ENCODE measurements at places on chromosomes 12 and 14. TPM values are rescaled to one million over a fixed set of nuclear protein-coding genes. Genes with fewer than 3 reads are reported as not detected.
A peak's percentile ranks its signal among the peaks of the same experiment; 100 is the strongest.

Gene P2RX7
- 1.7 TPM for total RNA-seq

Gene C12orf56
- 0.74 TPM for total RNA-seq

Gene LARP4
- total RNA-seq, result 53.3 TPM

Gene OTOGL
- total RNA-seq, result 0.08 TPM

Gene LMNTD1
- not detected for total RNA-seq

DNA sequence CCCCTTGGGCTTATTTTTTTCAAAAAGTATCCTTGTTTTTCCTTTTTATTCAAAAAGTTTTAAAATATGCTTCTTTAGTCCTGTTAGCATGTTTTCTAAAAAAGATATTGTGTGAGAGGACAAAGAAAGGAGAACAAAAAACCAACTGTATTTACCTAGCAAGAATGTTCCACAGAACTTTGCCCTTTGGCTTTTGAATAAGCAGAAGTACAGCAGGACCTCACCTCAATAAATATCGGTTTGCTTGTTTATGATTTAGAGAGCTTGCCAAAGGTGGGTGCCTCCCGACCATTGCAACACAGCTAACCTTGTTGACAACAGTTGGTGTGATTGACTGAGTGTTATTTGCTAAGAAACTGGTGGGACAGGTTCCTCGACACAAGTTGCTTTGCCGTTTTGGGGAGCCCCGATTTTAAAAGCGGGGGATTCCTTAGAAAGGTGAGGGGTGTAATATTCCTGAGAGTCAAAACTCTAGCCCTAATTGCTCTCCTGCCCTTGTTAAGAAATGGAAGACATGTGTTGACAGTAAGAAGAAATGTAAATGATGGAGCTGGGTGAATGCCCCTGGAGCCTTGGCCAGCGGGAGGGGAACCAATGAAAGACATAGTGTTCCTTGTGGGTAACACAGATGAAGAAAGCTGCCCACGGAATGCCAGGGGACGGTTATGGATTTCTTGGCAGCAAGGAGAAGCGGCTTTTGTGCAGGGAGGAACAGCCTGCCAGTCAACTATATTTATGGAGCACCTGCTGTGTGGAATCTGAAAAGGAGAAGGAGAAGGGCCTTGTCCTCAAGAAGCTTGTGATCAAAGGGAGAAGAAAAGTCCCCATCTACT, 13.7 kb downstream of the MYBPC1 start:
- H3K36me3 ChIP-seq, result no peaks in the 10 kb centered on the region
- peak overlapping the region; percentile 86 for H3K27ac ChIP-seq
- peaks cover 4% of the 10 kb centered on the region for H3K4me1 ChIP-seq
- no peaks in the 10 kb centered on the region for H3K27me3 ChIP-seq
- peak; percentile 81 for DNase-seq

DNA sequence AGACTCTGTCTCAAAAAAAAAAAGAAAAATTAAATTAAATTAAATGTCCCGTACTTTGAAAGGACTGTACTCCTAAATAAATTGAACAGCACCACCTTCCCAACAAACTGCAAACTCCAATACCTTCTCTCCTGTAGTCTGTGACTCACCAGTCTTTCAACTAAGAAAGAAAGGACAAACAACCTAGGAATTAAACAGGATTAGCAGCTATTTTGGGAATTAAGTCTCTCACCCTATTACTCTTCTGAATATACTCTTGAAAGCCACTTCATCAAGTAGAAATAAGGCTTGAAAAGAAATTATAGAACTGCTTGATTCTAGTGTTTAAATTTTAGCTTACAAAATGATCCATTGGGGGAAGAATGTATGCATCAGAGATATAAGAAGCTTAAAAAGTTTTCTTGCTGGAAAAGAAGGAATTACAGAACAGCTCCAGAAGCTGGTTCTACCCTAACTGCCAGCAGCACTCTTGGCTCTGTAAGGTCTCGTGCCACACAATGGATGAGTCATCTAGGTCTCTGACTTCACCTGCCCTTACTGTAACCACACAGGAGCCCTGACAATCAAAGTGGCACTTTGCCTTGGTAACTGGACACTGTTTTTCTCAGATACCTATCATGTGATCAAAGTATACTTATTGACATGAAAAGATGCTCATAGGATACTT, 57.0 kb upstream of the CERS5 start:
- no peak overlapping the region for H3K27ac ChIP-seq
- DNase-seq, result no peak
- H3K36me3 ChIP-seq, result no peaks in the 10 kb centered on the region
- no peak overlapping the region for H3K4me3 ChIP-seq

GRCh38 chr14:36162267-36162666, 14.3 kb downstream of the PTCSC3 start:
- H3K36me3 ChIP-seq, result no peaks in the 10 kb centered on the region
- no peaks in the 10 kb centered on the region for H3K27me3 ChIP-seq
- no peak overlapping the region for H3K27ac ChIP-seq
- H3K4me3 ChIP-seq, result no peak overlapping the region
- no peaks in the 10 kb centered on the region for H3K4me1 ChIP-seq

DNA sequence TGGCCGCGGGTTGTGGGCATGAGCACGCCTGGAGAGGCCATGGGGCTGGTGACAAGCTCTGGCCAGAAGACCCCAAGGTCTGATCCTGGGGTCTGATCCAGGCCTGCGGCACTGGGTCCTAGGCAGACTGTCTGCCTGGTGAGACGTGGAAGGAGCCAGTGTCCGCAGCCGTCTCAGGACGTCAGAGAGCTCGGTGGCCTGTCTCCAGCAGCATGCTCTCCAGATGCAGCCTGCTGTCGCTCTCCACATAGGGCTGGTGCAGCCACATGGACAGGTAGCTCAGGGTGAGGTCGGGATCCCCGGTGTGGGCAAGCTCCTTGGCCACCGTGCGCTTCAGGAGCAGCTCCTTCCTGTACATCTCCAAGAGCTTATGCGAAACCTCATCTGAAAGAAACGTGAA, 14.3 kb downstream of the CINP start:
- H3K4me1 ChIP-seq, result no peaks in the 10 kb centered on the region
- H3K27ac ChIP-seq, result no peak overlapping the region
- no peak for DNase-seq
- H3K4me3 ChIP-seq, result no peak overlapping the region
- peaks cover 16% of the 10 kb centered on the region for H3K36me3 ChIP-seq

GRCh38 chr12:54160769-54161480, 27.9 kb downstream of the SMUG1 start:
- no peak overlapping the region for H3K27ac ChIP-seq
- H3K36me3 ChIP-seq, result no peaks in the 10 kb centered on the region
- DNase-seq, result no peak
- no peaks in the 10 kb centered on the region for H3K27me3 ChIP-seq
- no peaks in the 10 kb centered on the region for H3K4me1 ChIP-seq

DNA sequence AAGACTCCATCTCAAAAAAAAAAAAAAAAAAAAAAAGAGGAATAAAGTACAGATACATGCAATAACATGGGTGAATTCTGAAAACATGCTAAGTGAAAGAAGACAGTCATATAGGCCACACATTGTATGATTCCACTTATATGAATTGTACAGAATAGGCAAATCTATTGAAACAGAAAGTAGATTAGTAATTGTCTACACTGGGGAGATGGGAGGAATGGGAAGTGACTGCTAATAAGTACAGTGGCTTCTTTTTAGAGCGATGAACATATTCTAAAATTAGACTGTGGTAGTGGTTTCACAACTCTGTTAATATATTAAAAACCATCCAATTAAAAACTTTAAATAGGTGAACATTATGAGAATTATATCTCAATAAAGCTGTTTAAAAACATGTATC, 74.4 kb downstream of the ANKS1B start:
- H3K4me3 ChIP-seq, result no peak overlapping the region
- no peaks in the 10 kb centered on the region for H3K36me3 ChIP-seq
- no peak overlapping the region for H3K27ac ChIP-seq
- H3K4me1 ChIP-seq, result no peaks in the 10 kb centered on the region
- DNase-seq, result no peak

DNA sequence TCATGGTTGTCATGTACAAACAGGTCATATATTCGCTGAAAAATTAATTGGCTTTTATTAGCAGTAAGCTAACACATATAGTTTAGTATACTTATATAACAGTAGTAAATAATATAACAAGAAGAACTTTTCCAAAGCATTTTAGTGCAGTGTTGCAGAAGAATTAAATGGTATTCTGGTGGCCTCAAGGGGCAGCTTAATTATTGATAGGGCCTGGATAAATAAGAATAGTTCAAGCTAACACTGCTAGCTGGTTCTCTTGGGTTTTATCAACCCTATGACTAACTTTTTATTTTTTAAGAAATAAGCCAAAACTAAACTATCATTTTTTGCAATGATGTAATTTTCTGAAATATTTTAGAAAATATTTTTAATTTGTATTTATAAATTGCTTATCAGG, 152.1 kb downstream of the SRGAP1 start:
- no peaks in the 10 kb centered on the region for H3K4me1 ChIP-seq
- no peaks in the 10 kb centered on the region for H3K36me3 ChIP-seq
- H3K27me3 ChIP-seq, result no peaks in the 10 kb centered on the region
- no peak for DNase-seq
- no peak overlapping the region for H3K4me3 ChIP-seq

GRCh38 chr14:95456281-95456680, 60.2 kb downstream of the SYNE3 start:
- no peak overlapping the region for H3K27ac ChIP-seq
- H3K36me3 ChIP-seq, result no peaks in the 10 kb centered on the region
- no peaks in the 10 kb centered on the region for H3K27me3 ChIP-seq
- DNase-seq, result no peak
- peaks cover 2% of the 10 kb centered on the region for H3K4me1 ChIP-seq
- no peak overlapping the region for H3K4me3 ChIP-seq

DNA sequence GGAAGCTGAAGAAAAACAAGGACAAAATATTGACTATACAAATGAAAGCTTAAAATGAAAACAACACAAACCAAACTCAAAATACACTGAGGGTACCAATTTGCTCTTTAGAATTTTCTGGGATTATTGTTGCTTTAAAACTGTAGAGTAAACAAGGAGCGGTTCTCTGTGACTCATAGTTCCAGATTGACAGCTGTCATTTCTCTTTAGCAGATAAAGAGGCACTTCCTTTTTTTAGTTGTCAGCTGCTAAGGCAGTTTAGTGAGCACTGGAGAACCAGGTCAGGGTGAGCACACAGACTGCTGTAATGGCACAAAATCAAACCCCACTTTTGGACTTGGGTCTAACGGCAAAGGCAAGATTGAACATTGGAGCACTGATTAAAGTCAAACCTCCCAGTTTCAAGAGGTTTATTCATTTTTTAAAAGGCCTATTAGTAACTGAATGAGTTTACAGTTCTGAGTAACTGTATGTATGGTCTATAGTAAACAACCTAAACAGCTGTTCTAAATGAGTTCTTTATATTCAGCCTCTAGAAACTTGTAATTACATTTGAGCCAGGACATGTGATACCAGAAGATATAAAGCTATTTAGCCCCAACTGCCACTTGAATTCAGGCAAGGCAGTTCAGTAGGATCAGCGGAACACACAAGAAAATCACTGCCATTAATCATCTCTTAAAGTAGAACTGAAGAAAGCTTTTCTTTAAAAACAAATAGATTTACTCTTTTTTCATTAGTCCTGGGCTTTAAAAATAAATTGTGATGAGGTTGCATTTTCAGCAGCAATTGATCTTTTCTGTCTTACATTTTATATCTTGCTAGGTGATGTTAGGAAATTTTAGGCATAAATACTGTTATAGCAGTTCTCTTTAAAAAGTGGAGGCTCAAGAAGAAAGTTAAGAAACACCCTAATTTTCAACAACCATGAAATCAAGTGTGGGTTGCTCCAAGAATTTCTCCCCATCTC, 71.7 kb upstream of the PRICKLE1 start:
- H3K27me3 ChIP-seq, result no peaks in the 10 kb centered on the region
- no peaks in the 10 kb centered on the region for H3K36me3 ChIP-seq

- no peak for DNase-seq
- no peaks in the 10 kb centered on the region for H3K27me3 ChIP-seq
- H3K36me3 ChIP-seq, result no peaks in the 10 kb centered on the region
- H3K4me1 ChIP-seq, result no peaks in the 10 kb centered on the region
- H3K27ac ChIP-seq, result no peak overlapping the region
Observed at GRCh38 chr12:63941879-63942278, 97.4 kb downstream of the SRGAP1 start.

- no peaks in the 10 kb centered on the region for H3K27me3 ChIP-seq
- H3K4me1 ChIP-seq, result no peaks in the 10 kb centered on the region
- no peak overlapping the region for H3K27ac ChIP-seq
Observed at GRCh38 chr14:99350751-99351150, 78.8 kb upstream of the BCL11B start.

All from colonic mucosa (tissue), 4 donors.